Stimulated activated CD4-positive, alpha-beta T cell treated with anti-CD3 and anti-CD28 coated beads, TNF-alpha, amount 100 ng/mL, for 48 hours (primary cell): ENCODE measurements at places on chromosomes 7 and 10.

- DNase-seq = no peak
Measured at GRCh38 chr7:121796936-121797656, 75.9 kb upstream of the PTPRZ1 start.

DNA sequence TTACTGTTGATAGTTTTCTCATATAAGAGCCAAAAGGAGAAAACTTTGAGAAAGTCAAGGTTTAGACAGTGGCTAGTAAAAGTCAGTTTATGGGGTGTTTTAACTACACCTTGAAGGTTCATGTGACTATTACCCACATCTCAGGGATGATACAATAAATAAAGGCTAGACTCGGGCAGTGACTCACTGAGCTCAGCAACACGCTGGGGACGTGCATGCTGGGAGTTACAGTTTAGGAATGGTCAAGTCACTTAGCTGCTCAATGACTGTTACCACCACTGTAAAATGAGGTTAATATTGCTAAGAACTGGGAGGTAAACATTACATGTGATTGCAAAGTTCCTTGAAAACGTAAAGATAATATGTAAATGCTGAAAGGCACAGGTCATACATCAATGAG lies 1254.4 kb upstream of the PHF14 start:
- no peak for DNase-seq

DNA sequence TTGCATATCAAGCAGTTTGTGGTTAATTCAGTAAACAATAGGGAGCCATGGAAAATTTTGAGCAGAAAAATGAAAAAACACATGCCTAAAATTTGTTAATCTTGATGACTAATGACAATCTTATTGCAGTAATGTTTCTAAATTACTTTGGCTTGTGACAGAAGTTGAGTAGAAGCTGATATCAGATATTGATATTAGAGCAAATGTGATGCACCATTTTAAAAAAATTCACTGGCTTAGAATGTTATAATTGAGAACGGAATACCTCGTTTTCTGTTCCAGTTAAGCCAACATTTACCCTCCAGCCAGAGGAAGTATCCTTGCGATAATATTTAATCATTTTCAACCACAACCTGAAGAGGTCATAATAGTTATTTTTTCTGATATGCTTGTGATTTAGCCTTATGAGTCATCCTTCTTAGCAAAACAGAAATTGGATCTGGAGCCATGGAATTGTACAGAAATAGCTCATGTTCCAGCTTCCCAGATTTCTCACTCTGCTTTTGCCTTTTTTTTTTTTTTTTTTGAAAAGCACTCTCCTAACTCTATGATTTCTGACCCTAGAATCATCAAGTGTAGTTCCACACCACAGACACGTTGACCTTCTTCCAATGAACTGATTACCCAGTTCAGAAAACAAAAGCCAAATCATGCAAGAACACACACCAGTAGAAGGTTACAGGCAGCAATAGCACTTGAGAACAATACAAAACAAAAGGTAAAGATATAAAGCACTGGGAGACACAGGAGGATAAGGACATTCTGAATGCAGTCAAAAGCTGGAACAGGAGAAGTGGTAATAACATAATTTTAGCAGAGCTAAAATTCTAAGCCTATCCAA lies 96.8 kb upstream of the PHYHIPL start:
- no peak for DNase-seq

- no peak for DNase-seq
Measured at GRCh38 chr7:112084520-112084971, 121.7 kb downstream of the DOCK4 start.

- no peak for DNase-seq
Measured at GRCh38 chr10:97922022-97922758, 72.5 kb downstream of the GOLGA7B start.

GRCh38 chr10:93420944-93421825 lies 60.9 kb downstream of the MYOF start:
- no peak for DNase-seq

DNA sequence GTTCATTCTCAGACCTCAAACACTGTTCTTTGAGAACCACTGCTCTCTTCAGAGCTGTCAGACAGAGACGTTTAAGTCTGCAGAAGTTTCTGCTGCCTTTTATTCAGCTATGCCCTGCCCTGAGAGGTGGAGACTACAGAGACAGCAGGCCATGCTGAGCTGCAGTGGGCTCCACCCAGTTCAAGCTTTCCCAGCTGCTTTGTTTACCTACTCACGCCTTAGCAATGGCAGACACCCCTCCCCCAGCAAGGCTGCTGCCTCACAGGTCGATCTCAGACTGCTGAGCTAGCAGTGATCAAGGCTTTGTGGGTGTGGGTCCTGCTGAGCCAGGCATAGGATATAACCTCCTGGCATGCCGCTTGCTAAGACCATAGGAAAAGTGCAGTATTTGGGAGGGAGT lies 80.5 kb upstream of the CYP2C9 start:
- DNase-seq = no peak

DNA sequence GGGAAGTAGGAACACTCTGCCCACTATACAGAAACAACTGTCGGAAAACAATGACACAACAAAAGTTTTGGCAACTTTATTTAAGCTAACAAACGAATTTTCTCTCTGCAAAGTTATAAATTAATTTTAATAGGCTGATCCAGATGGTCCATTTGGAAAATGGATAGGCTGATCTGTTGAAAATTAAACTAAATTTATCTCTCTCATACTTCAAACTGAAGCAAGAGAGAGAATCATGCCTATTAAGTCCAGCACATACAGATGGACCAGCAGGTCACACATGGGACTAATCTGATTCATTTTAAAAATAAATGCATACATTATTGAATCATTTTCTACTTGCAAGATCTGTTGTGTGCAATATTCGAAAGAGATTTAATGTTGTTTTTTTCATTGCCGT lies 110.1 kb downstream of the BTRC start:
- DNase-seq = no peak

DNA sequence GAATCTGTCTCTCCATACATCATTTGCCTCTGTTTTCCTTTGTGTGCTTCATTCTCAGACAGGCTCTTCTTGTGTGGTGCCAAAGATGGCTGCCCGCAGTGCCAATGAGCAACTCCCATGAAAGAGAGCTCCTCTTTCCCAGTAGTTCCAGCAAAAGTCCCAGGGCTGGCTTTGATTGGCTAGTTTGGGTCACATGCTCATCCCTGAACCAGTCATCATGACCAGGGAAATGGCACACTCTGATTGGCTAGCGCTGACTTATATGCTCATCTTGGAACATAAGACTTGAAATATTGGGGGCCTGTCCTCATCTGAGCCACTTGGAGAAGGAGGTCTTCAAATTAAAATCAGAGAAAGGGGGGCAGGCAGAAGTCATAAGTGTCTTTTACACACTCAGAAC lies 112.7 kb downstream of the CDH23 start:
- no peak for DNase-seq
